ENCODE measurements at places on chromosomes 1 and 21.

GRCh38 chr21:36080386-36080785 lies 10.6 kb downstream of the CBR1 start:
- no peak for DNase-seq

- peak; percentile 73 for DNase-seq
Observed at GRCh38 chr21:28283641-28284490, 708.8 kb downstream of the LTN1 start.

- DNase-seq, result no peak
Observed at GRCh38 chr1:223776075-223776814, 63.9 kb downstream of the CAPN2 start.

GRCh38 chr1:29094433-29094832 lies 29.3 kb downstream of the TMEM200B start:
- no peak for DNase-seq

DNA sequence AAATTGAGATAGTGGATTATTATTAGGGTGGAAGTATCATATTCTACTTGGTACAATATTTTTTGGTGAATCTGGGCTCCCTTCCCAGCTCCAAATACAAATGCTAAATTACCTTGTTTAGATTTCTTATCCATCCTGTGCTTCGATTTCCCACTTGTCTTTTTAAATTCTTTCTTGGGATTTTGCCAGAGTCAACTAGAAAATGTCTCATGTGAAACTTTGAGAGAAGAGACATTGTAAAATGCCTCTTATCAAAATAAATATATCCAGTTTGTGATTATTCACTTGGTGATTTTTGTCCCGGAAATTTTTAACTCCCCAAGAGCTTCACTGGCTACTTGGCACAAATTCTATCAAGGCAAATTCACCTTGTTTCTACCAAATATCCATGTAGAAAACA lies 202.0 kb downstream of the FMN2 start:
- DNase-seq, result no peak

DNA sequence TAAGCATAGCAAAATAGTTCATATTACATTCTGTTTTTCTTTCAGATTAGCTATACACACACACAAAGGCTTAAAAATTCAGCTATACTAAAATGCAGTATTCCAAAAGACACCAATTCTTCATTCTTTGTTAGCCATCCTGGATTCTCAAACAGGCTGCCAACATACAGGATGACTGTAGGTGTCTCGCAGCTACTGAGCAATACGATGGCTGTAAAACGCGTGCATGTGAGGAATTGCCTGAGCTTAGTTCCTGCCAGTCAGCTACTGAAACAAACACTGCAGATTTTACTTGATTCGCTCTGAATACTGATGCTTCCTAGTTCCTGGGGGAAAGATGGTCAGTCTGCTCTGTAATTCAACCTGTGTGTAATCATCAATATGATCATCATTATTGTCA lies 24.7 kb upstream of the HMGN1 start:
- no peak for DNase-seq

Measured in NCI-H446 treated with DMSO at 0.1 percent for 48 hours (cell line).